ENCODE measurements at places on chromosomes 3 and 15. TPM values are rescaled to one million over a fixed set of nuclear protein-coding genes. Genes with fewer than 3 reads are reported as not detected.
A peak's percentile ranks its signal among the peaks of the same experiment; 100 is the strongest.

Gene TMEM207
- total RNA-seq, result not detected

Gene SECISBP2L
- 59.5 TPM for total RNA-seq

Gene ZDHHC23
- total RNA-seq, result 7.4 TPM

Gene ACTRT3
- not detected for total RNA-seq

Gene GPR176
- total RNA-seq, result not detected

Gene GOLGA6L6
- not detected for total RNA-seq

Gene COPG1
- total RNA-seq, result 90.4 TPM

Gene NEO1
- total RNA-seq, result 2.7 TPM

Gene DOCK3
- 0.35 TPM for total RNA-seq

Gene PLS1
- total RNA-seq, result 1.2 TPM

Gene MUC20
- 1.5 TPM for total RNA-seq

Gene DAZL
- not detected for total RNA-seq

DNA sequence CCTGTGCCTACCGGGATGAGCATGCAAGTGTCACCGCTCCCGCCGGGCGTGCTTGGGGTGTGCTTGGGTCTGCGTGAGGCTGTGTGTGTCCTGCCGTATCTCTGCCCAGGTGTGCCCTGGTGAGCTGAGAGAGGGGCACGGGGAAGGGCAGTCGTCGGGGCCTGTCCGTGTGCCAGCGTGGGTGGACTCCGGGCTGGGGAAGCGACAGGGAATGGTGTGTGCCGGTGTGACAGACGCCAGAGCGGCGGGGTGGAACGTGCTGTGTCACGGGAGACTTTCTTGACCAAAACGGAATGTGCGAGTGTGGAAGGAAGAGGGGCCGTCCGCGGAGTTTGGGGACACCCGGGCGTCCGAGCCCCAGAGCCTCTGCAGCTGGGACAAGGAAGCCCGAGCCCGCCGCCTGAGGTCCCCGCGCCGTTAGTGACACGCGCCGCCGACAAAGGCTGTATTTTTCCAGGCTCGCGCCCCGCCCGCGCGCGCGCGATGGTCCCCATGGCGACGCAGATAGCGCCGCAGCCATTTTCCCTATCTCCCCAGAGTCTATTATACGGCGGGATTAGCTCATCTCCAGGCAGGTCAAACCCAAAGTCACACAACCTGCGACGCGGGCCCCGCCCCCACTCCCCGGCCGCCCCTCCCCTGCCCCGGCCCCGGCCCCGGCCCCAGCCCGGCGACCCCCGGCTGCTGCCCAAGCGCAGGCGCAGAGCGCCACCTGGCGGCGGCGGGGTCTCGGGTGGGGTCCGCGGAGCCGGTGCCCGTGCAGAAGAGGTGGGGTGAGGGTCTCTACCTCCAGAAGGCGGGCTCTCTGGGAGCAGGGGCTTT, 4.5 kb upstream of the GATA2 start:
- no peak overlapping the region for H3K4me3 ChIP-seq
- no peak overlapping the region for H3K27ac ChIP-seq
- peaks cover 11% of the 10 kb centered on the region for H3K4me1 ChIP-seq
- H3K27me3 ChIP-seq, result peaks cover 10% of the 10 kb centered on the region

- DNase-seq, result no peak
- peak overlapping the region; percentile 63 for H3K27ac ChIP-seq
- no peaks in the 10 kb centered on the region for H3K27me3 ChIP-seq
- peak overlapping the region; percentile 95 for H3K4me3 ChIP-seq
- no peaks in the 10 kb centered on the region for H3K36me3 ChIP-seq
- peaks cover 7% of the 10 kb centered on the region for H3K4me1 ChIP-seq
These were observed 503 bp downstream of the HLTF start for GRCh38 chr3:149085828-149086231.

GRCh38 chr3:171339598-171339997, 120.6 kb downstream of the TNIK start:
- no peak overlapping the region for H3K4me3 ChIP-seq
- H3K36me3 ChIP-seq, result peaks cover 7% of the 10 kb centered on the region
- H3K4me1 ChIP-seq, result no peaks in the 10 kb centered on the region
- no peak for DNase-seq

- no peak overlapping the region for H3K4me3 ChIP-seq
- no peaks in the 10 kb centered on the region for H3K4me1 ChIP-seq
- H3K27me3 ChIP-seq, result peaks cover 2% of the 10 kb centered on the region
- no peaks in the 10 kb centered on the region for H3K36me3 ChIP-seq
- no peak for DNase-seq
These were observed 7.6 kb downstream of the KLHL40 start for GRCh38 chr3:42692667-42693529.

- no peak overlapping the region for H3K27ac ChIP-seq
- DNase-seq, result no peak
- H3K4me1 ChIP-seq, result no peaks in the 10 kb centered on the region
- no peaks in the 10 kb centered on the region for H3K27me3 ChIP-seq
These were observed 49.5 kb downstream of the HMG20A start for GRCh38 chr15:77470235-77470634.

DNA sequence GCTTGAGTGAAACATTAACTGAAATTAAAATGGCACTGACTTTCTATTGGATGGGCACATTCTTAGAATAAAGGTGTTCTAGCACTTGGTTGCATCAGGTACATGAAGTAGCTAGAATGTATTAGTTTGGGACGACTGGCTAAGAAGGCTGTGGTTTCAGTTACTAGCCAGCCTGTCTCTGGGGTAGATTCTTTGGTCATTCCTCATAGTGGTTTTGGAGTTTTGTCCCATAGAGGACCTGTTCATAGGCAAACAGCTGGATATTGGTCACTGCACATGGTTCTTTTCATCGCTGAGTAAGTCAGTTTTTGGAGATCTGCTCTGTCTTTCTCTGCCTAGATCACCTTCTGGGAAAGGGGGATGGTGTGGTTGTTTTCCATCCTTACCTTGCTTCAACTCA, 55.3 kb downstream of the ADAMTSL3 start:
- no peaks in the 10 kb centered on the region for H3K36me3 ChIP-seq
- peaks cover 2% of the 10 kb centered on the region for H3K27me3 ChIP-seq
- no peak overlapping the region for H3K4me3 ChIP-seq

DNA sequence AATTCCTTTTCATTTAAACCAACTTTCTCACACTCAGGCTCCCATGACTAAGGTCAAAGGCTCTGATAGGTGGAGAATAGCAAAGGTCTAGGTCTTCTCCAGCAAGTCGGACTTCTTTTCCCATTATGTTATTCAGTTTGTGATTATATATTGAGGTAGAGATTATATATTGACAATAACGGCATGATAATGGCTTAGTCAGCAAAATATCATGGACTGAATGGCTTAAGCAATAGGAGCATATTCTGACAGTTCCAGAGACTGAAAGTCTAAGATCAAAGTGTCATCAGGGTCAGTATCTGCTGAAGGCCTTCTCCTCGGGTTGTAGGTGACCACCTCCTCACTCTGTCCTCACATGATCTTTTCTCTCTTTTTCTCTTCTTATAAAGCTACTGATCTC, 1251.4 kb downstream of the ROBO1 start:
- no peak overlapping the region for H3K4me3 ChIP-seq
- no peaks in the 10 kb centered on the region for H3K36me3 ChIP-seq

- H3K36me3 ChIP-seq, result peaks cover 67% of the 10 kb centered on the region
- no peaks in the 10 kb centered on the region for H3K4me1 ChIP-seq
- DNase-seq, result no peak
- H3K27ac ChIP-seq, result no peak overlapping the region
These were observed 14.2 kb upstream of the SNX22 start for GRCh38 chr15:64137226-64137833.

- no peak for DNase-seq
- no peak overlapping the region for H3K27ac ChIP-seq
- no peaks in the 10 kb centered on the region for H3K27me3 ChIP-seq
- H3K4me3 ChIP-seq, result no peak overlapping the region
These were observed 37.3 kb upstream of the TEX9 start for GRCh38 chr15:56327721-56328502.

DNA sequence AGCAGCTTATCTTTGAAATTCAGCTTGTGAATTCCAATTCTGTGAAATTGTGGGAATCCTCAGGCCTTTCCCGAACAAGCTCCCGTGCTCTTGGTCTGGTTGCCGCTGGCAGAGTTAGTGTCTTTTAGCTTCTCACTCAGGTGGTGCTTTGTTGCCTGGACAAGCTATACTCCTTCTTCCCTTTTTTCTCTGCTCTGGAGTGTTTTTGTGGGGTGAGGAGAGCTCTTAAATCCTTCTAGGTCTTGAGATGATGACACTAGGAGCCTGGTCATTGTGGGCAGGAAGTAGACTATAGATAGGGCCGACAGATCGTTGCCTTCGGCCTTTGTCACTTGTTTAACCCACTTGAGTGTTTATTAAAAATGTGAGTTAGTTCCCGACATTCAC, 93.8 kb downstream of the SLCO3A1 start:
- no peak overlapping the region for H3K27ac ChIP-seq
- no peaks in the 10 kb centered on the region for H3K27me3 ChIP-seq
- peaks cover 20% of the 10 kb centered on the region for H3K4me1 ChIP-seq
- H3K4me3 ChIP-seq, result no peak overlapping the region
- DNase-seq, result no peak
- H3K36me3 ChIP-seq, result no peaks in the 10 kb centered on the region

GRCh38 chr15:32833379-32833821, 115.6 kb downstream of the GREM1 start:
- no peaks in the 10 kb centered on the region for H3K4me1 ChIP-seq
- DNase-seq, result no peak
- no peaks in the 10 kb centered on the region for H3K36me3 ChIP-seq
- no peak overlapping the region for H3K4me3 ChIP-seq
- H3K27me3 ChIP-seq, result no peaks in the 10 kb centered on the region
- H3K27ac ChIP-seq, result no peak overlapping the region

GRCh38 chr3:158339638-158340037, 229.7 kb downstream of the RSRC1 start:
- no peaks in the 10 kb centered on the region for H3K36me3 ChIP-seq
- no peak overlapping the region for H3K27ac ChIP-seq
- H3K4me1 ChIP-seq, result no peaks in the 10 kb centered on the region
- DNase-seq, result no peak
- no peaks in the 10 kb centered on the region for H3K27me3 ChIP-seq

- H3K36me3 ChIP-seq, result no peaks in the 10 kb centered on the region
- H3K4me3 ChIP-seq, result no peak overlapping the region
- no peak overlapping the region for H3K27ac ChIP-seq
- H3K4me1 ChIP-seq, result no peaks in the 10 kb centered on the region
These were observed 404.1 kb downstream of the EPHB1 start for GRCh38 chr3:135199137-135199536.

- no peak for DNase-seq
- no peaks in the 10 kb centered on the region for H3K36me3 ChIP-seq
- no peaks in the 10 kb centered on the region for H3K4me1 ChIP-seq
- H3K4me3 ChIP-seq, result no peak overlapping the region
These were observed 402.1 kb downstream of the CADM2 start for GRCh38 chr3:85360742-85361387.

DNA sequence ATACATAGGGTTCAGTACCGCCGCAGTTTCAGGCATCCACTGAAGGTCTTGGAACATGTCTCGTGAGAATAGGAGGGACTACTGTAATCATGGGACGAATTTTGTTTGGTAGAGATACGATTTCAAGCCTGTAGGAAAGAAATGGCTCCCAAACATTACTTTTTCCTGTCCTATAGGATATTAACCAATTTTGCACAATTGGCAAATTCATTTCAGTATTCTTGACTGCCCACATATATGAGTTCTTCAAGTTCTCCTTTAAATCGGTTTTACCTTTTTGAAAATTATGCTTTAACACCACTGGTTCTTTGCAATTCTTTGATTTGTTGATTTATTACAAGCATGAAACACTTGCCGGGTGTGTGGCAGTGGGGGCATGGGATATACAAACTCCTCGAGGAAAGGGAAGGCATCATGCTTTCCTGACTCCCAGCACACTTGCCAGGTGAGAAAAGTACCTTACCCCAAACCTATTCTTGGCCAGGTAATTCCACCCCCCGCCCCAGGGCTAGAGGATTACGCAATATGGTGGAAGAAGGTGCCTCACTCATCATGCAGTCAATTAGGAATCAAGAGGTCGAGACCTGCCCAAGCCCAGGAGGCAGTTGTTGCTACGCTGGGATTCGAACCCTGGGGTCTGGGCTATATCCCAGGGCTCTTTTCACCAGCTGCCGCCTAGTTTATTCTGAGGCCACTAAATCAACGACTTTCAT, 584 bp upstream of the LARS2 start:
- DNase-seq, result no peak
- peaks cover 4% of the 10 kb centered on the region for H3K36me3 ChIP-seq
- peaks cover 14% of the 10 kb centered on the region for H3K4me1 ChIP-seq
- H3K27me3 ChIP-seq, result peaks cover 26% of the 10 kb centered on the region
- H3K4me3 ChIP-seq, result peak overlapping the region; percentile 97

DNA sequence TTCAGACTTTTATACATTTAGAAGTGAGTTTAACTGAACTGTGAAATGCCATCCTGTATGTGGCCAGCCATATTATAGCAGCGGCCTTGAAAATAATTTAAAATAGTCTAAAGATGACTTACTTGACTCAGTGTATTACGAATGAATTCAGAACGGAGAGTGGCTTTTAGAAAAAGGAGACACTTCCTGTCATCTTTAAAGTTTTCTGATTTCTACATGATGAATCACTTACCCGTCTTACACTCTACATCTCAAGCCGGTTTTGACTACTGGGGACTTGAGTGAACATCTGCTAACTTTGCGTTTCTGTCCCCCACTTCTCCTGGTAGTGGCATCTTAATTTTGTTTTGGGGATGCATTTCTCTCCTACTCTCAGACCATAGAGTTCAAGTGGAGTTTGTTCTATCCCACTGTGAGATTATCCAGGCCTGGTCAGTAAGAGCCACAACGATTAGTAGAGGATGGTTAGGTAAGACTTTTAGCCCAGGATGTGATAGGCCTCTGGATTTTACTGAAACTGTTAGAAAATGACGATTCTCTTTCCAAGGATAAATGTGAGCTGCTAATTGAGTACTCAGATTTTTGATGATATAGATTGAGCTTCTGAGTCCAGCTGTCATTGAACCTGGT, 175.4 kb upstream of the CADPS start:
- H3K4me1 ChIP-seq, result no peaks in the 10 kb centered on the region
- no peak overlapping the region for H3K27ac ChIP-seq
- no peak overlapping the region for H3K4me3 ChIP-seq
- H3K36me3 ChIP-seq, result no peaks in the 10 kb centered on the region
- H3K27me3 ChIP-seq, result no peaks in the 10 kb centered on the region

DNA sequence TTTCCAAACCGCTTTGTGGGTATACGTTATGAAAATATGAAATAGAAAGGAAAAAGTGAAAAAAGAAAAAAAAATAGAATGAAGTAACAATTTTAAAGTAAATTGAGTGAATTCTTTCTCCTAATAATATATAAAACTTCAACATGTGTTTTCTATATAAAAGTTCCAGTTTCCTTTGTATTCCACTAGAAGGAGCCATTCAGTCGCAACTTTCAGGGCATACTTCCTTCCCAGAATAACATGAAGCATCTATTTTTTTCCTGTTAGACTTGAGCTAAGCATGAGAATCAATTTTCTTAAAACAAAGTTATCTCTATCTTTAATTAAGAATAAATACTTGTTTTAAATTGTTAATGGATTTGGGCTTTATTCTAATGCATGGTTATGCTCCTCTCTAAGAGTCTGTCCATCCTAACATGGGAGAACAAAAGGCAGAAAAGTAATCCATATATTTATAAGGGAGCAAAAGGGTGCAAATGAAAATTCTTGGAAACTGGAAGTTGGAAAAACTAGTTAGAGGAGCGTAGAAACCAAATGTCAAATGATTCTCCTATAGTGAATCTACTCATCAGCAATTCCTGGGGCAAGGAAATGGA, 16.0 kb upstream of the VGLL3 start:
- H3K27ac ChIP-seq, result no peak overlapping the region
- no peaks in the 10 kb centered on the region for H3K36me3 ChIP-seq
- DNase-seq, result no peak
- no peak overlapping the region for H3K4me3 ChIP-seq
- no peaks in the 10 kb centered on the region for H3K27me3 ChIP-seq
- no peaks in the 10 kb centered on the region for H3K4me1 ChIP-seq

All from CD4-positive, CD25-positive, alpha-beta regulatory T cell (primary cell).